ENCODE measurements at places on chromosomes 4 and X. TPM values are rescaled to one million over a fixed set of nuclear protein-coding genes. Genes with fewer than 3 reads are reported as not detected.

TKTL2 gene
- not detected for total RNA-seq

RAB39B gene
- total RNA-seq: 13.5 TPM

SYAP1 gene
- total RNA-seq: 16.4 TPM

FAM133A gene
- not detected for total RNA-seq

TCEAL3 gene
- total RNA-seq: 9.1 TPM

TREX2 gene
- 5.5 TPM for total RNA-seq

RBM46 gene
- not detected for total RNA-seq

CCDC110 gene
- 1.4 TPM for total RNA-seq

LRAT gene
- total RNA-seq: not detected

LRIT3 gene
- 0.18 TPM for total RNA-seq

PJA1 gene
- total RNA-seq: 29.3 TPM

TMEM154 gene
- 33.4 TPM for total RNA-seq

CLDN22 gene
- not detected for total RNA-seq

PHEX gene
- 0.18 TPM for total RNA-seq

DNA sequence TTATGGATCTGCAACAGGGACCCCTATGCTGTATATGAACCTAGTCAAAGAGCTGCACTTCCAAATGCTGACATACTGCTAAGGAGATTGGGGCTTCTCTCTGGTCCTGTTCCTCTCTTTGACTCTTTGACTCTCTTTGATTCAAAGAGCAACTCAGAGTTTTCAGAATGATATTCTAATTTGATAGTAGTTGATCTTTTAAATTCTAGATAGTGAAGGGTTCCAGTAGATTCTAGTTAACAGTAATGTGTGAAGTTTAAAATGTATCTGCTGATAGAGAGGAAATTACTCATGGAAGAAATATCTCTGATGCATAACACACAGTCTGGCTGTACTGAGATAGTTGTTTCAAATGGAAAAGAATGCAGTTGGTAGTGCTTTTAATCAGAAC, 239.1 kb downstream of the RASL11B start:
- no peak for DNase-seq

- DNase-seq: no peak
Observed at GRCh38 chr4:83876047-83876446, 340.1 kb downstream of the GPAT3 start.

DNA sequence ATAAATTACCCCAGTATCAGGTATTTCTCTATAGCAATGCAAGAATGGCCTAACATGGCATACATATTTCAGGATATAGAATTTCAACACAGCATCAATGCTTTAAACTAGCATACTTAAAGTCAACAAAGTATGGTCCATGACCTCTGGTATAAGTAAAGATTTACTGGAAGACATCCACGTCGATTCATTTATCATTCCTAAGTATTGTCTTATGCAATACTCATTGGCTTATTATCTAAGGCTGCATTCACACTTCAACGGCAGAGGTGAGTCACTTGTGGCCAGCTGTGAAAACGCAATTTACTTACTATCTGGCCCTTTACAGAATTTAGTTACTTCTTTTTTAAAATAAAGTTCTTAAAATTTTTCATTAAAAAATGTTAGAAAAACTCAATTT, 42.6 kb downstream of the ADGRA3 start:
- no peak for DNase-seq

DNA sequence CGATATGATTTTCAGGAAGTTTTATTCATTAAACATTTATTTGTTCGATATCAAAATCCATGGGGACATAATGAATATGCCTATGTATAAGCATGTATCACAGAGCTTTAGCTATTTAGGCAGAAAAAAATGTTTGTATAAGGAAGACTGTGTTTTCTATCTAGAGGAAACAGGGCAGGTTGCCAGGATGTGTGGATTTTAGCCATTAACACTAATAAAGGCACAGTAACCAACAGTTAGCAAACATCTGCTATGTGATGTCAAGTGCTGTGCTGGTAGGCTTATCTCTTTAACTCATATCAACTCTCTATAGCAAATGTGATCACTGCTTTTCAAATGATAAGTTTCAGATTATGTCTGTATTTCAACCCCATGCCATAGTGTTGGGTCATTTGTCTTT, 708.9 kb upstream of the HS3ST1 start:
- no peak for DNase-seq

- DNase-seq: no peak
Observed at GRCh38 chr4:1554876-1555265, 129.2 kb downstream of the FAM53A start.

GRCh38 chr4:138259824-138260223, 17.7 kb upstream of the SLC7A11 start:
- DNase-seq: no peak

DNA sequence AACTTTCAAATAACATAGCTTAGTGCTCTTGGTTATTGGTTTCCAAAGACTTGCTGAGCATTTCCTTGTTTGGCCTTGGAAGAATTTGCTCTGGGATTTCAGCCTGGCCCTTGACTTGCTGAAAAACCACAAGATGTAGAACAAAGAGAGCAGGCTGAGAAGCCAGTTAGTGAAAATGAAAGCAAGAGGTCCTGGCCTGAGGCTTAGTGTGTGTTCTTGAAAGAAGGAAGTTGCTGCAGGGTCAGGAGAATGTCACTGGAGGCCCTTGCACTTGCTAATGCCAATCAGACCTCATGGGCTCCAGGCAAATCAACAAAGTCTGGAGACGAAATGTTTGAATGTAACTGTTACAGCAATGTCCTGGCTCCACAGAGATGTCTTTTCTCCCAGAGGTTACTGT, 79.4 kb downstream of the SYNPO2 start:
- no peak for DNase-seq

DNA sequence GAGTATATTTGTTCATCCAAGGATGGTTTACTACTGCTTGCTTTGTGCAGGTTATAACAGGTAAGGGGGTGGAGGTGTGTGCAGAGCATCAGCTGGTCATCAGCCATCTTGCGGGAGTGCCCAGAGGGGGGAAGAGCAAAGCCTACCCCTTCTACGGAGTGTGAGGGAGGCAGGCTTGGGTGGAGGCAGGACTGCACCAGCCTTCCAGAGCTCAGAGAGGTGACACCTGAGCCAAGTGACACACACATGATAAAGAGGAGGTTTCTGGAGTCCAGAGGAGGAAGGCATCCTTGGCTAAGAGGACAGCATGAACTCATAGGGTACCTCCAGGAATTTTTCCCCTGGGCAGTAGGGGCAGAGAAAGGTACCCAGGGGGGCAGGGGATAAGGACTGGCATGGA, 126.6 kb downstream of the TBL1X start:
- DNase-seq: no peak

DNA sequence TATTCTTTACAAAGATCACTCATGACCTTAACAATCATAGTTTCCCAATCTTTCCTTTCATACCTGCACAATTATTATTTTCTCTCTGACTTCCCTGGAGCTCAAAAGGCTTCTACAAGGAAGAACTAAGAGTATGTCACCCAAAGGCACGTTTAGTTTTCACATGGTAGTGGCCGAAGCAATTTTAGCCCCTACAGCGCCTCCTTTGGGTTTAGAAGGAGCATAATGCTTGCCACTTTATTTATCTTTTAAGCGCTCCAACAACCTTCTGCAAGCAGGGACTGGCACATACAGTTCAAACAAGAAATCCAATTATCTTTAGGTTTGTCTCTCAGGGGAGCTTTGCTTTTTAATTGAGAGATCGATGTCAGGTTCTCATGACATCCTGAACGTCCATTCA, 42.0 kb upstream of the IGSF1 start:
- no peak for DNase-seq

DNA sequence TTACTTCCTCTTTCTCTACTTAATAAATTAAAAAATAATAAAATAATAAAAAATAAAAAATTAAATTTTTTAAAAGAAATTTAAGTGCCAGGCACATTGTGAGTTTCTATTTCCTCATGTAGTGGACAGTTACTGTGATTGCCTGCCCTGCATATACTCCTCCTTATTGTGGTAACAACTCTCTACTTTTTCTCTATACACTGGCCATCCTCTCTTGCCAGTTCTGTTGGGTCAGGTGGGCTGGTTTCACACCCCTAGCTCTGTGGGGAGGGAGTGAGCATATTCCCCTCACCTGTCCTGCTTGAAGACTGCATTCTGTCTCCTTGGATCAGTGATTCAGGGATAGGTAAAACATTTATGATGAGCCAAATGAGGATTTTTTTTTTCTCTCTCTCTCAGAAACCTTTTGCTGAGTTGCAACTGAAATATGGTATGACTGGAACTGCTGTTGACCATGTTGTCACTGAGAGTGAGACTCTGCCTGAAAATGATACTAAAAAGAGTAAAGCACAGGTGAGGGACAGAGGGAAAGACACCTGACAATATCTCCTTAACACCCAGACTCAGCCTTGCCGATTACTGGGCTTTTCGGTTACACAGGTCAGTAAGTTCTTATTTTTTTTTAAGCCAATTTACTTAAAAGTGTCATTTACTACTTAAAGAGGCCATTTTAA, 37.2 kb downstream of the CXXC4 start:
- DNase-seq: no peak

GRCh38 chr4:176964116-176964691, 171.5 kb upstream of the VEGFC start:
- DNase-seq: no peak

DNA sequence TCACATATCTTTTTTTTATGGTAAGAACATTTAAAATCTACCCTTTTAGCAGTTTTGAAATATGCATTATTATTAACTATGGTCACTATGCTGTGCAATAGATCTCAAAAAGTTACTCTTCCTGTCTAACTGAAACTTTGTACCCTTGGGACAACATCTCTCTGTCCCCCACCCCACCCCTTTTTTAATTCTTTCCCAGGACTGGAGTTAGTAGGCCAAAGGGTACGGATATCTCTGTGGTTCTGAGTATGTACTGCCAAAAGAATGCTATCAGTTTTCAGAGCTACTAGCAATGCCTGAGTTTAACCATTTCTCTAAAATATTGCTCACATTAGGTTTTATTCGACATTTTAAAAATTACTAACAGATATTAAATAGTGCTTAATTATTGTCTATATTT, 4.7 kb upstream of the FAM241A start:
- DNase-seq: no peak

GRCh38 chr4:86717651-86718050, 123.5 kb downstream of the PTPN13 start:
- no peak for DNase-seq

- no peak for DNase-seq
Observed at GRCh38 chr4:8279321-8280157, 10.0 kb downstream of the HTRA3 start.

DNA sequence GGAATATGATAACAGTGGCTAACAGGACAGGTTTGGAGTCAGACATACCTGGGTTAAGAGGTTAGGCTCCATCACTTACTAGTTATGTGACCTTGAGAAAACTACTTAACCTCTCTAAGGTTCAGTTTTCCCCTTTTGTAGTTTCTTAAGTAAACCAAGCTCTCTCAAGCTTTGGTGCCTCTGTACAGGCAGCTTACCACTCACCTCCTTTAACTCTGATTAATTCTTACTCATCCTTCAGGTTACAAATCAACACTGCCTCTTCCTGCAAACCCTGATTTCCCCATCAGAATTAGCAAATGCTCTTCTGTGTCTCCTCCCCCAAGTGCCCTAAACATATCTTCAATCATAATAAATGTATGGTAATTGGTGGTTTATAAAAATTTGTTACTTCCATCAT, 3.5 kb upstream of the SERTM2 start:
- DNase-seq: no peak

DNA sequence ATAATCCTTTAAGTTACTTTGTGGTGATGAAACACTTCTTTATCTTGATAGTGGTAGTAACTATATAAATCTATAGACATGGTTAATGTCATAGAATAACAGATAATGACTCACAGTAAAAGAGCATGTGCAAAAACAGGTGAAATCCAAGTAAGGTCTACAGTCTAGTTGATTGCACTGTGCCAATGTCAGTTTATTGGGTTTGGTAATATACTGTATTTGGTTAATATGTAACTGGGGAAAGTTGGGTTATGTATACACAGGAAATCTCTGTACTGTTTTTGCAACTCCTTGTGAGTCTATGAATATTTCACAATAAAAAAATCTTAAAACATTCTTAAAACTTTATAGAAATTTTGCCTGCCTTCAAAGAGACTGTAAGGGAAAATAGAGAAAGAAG, 1067.6 kb upstream of the FTHL17 start:
- no peak for DNase-seq

DNA sequence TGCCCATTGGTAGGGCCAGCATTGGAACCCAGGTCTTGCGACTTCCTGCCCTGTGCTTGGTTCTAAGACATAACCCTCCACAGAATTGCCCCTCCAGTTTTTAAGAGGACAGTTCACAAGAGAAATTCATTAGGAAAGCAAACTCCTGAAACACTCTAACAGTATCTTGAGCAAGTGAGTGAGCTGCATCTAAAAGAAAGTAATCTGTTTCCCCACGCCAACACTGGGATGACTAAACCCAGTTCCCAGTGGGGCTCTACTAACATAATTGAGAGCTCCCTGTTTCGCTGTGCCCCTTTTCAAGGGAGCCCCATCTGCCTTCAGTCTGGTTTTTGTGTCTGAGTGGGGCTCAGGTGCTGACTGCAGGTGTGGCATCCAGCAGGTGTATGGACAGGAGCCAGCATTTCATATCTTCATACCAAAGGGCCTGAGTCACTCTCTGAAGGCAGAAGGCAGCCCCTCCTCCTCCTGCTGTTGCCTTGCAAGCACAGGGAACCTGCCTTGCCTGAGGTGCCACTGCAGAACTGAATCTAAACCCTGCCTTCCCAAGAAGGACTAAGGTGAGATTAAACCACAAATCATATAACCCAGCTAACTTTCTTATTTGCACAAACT, 8.0 kb downstream of the AMOT start:
- DNase-seq: no peak

DNA sequence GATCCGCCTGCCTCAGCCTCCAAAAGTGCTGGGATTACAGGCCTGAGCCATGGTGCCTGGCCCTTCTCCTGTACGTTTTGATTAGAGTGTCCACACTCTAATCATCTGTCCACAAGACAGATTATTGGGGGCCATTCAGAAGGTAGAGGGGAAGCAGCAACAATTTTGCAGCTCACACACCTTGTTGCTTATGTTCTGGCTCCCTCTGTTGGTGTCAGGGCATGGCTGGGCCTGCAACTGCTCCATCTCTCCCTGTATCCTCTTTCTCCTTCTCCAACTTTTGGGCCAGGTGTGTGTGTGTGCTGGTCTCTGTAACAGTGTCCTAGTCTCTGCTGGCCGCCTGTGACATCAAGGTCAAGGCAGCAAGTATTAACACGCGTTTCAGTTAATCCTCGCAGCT, 125.5 kb upstream of the MBNL3 start:
- DNase-seq: no peak

- no peak for DNase-seq
Observed at GRCh38 chrX:133365871-133366611, 49.2 kb downstream of the GPC4 start.

- DNase-seq: no peak
Observed at GRCh38 chrX:47927212-47927611, 76.6 kb downstream of the ZNF182 start.

All from naive thymus-derived CD8-positive, alpha-beta T cell (primary cell).